ENCODE measurements at places on chromosomes 7 and 10. TPM values are rescaled to one million over a fixed set of nuclear protein-coding genes. Genes with fewer than 3 reads are reported as not detected.

PNLIPRP2 gene
- total RNA-seq: not detected

MKX gene
- total RNA-seq: 3.9 TPM

WDR37 gene
- total RNA-seq: 20.9 TPM

DNA sequence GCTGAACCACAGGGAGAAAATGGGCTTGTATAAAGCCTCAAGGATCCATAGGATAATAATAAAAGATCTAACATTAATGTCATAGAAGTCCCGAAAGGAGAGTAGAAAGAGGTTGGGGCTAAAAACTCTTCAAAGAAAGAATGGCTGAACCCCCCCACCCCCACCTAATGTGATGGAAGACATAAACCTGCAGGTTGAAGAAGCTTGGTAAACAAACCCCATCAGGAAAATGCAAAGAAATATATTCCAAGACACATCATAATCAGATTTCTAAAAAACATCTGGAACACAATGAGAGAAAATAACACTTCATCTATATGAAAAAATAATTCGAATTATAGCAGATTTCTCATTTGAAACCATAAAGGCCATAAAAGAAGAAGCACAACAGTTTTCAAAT is 105.6 kb upstream of the BAIAP2L1 start:
- no peak for DNase-seq

DNA sequence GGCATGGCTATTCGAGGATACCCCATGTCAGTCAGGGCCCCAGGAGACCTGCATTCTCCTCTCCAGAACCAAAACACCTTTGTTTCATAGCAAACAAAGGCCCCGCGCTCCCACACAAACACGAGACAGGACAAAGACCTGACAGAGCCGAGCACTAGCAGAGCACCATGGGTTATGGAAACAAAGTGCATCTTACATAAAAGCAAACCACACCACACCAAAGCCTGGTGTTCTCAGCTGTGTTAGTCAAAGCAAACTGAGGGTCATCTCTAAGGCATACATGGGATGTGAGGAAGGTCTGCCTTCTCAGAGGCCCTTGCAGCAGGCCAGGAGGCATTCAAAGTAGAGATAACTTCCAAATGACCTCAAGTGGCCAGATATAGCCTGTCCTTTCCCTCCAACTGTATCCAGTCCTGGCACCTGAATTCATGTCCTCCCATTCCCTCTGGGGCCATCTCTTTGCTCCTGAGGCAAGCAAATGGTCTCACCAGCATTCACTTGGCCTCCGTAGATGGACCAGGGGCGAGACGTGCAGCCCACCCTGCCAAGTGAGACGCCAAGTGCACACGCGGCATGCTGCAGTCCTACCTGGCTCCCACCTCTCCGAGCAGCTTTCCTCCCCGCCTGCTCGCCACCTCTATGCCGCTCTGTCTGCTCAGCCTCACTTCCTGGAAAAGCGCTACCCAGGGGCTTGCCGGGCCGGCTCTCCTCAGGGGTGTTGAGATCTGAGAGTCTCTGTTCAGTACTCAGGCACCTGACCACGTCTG is 45.3 kb upstream of the PDLIM1 start:
- no peak for DNase-seq

- DNase-seq: no peak
These were observed 287.2 kb downstream of the TNS3 start for GRCh38 chr7:47294556-47295222.

GRCh38 chr10:101043363-101043707 is 12.3 kb downstream of the SFXN3 start:
- no peak for DNase-seq

- no peak for DNase-seq
These were observed 72.1 kb upstream of the SLC13A1 start for GRCh38 chr7:123271856-123272255.

- DNase-seq: no peak
These were observed 7.0 kb upstream of the TET1 start for GRCh38 chr10:68553138-68553537.
